KBM-7 (cell line): ENCODE measurements at places on chromosomes 1 and 21.

DNA sequence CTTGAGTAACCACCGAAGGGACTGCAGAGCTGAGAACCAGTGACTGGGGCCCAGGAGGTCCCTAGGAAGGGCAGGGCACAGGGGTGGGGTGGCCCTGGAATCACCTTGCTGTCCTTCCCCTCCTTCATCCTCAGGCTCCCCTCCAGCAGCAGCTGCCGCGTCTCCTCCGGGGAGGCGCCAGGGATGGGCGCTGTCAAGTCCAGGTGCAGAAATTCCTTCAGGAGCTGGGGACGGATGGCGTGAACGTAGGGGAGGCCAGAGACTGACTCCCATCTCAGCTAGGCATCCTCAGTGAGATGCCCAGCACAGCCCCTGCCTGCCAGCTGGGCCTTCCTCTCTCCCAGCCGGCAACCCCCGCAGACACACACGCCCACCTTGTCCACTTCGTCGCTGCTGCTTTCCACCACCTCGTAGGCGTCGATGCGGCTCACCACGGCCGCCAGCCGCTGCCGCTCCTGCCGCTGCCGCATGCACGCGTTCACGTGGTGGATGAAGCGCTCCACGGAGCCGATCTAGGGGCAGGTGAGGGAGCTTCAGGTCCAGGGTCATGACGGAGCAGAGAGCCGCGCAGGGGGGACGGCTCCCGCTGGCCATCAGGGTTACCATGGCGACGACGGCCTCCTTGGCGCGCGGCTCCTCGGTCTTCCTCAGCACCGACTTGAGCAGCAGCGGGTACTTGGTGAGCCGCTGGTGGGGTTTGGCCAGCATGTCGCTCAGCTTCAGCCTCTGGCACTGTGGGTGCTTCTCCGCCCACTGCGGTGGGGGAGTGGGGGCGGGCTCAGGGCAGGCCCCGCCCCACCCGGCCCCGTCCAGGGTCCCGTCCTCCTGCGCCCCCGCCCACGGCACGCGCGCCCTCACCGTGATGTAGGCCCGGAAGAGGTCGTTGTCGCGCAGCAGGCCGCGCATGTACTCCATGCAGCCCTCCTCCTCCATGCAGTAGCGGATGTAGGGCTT lies 4.4 kb upstream of the TNFRSF25 start:
- DNase-seq = no peak

DNA sequence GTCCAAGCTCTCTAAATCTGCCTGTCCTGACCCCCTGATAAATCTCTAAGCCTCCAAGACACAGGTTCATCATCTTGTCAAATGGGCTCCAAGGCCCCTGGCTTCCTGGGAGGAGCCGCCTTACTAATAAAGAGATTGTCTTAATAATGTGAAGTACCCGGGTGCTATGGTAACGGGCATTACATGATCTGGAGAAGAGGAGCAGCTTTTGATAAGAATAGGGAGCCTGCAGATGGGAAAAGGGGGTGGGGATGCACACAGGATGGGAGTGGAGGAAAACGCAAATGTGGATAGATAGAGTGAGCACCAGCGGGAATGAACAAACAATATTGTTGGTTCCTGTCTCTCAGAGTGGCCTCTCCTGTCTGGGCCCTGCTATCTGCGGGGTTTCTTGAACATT lies 11.9 kb upstream of the RXRG start:
- no peak for DNase-seq

DNA sequence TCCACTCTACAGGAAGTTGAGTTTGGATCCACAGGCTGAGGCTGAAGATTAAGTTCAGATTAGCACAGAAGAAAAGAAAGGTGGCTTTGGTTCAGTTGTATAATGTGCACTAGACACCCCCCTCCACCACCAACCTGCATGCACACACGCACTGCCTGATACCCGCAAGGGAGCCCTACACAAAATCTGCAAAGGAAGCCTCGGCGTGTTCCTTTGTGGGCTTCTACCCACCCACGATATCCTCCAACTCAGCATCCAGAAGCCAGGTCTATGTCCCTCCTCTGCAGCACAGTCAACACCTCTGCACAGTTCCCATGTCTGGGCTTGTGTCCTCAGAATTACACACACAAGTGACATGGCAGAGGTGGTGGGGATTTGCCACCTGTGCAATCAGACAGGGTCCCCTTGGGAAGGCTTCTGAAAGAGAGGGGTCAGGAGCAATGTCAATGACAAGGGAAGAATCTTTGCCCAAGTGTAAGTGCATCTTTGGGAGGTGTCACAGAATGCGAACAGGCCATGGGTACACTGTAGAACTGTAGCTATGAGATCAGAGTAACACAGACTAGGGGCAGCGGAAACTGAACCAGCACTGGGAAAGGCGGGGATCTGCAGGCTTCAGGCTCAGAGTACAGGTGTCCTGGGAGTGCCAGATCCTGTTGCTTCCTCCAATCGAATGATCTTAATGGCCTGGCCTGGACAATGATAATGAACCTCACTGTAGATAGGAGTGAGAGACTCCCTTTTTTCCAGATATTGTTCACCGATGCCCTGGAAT lies 148.6 kb upstream of the ETV3 start:
- DNase-seq = no peak

DNA sequence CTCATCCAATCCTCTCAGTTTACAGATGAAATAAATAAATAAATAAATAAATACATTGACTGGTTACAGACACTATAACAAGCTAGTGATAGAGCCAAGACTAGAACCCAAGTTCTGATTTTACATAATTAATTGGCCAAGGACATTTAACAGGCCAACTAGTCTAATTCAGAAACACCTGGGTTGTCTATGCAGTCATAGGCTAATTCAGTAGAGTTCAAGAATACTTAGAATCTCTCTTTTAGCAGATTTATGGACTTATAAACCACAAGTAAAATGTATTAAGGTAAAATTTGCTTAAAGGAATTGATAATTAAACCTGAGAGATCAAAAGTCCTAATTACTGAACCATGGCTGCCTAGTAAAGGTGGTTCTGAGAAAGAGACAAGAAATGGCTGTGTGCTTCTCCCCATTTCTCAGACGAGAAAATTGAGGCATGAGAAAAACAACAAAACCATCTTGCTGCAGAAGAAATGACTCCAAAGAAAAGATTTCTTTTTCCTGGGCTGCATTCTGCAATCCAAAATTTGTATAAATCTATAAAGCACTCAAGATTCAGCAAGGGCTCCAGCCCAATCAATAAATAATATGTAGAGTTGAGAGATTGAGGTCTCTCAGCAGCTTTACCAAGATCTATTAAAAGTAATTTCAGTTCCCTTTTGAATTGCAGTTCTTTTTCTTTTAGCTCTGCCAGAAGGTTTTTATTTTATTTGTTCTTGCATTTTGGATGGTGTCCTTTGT lies 98.3 kb downstream of the DUSP10 start:
- DNase-seq = no peak

DNA sequence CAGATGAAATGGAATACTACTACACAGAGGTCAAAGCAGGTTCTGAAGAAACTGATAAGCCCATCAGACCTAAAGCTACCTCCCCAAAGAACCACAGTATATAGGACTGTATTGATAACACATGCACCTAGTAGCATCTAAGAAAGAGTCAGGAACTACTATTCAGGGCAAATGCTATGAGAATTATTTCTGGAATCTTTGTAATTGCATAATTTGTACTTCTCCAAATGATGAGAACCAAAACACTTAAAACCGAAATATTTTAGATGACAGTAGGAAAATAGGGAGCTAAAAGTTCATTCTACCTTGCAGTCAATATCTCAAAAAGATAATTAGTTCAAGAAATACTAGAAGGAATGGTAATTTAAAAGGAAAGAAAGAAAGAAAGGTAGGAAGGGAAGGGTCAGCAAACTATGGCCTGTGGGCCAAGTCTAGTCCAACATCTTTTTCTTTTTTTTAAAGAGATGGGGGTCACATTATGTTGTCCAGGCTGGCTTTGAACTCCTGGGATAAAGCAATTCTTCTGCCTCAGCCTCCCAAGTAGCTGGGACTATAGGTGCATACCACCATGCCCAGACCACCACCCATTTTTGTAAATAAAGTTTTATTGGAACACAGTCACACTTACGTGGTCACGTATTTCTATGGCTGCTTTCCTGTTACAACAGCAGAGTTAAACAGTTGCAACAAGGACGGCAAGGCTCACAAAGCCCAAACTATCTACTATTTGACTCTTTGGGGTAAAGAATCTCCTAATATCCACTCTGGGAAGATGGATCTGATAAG lies 24.0 kb downstream of the EGLN1 start:
- no peak for DNase-seq

DNA sequence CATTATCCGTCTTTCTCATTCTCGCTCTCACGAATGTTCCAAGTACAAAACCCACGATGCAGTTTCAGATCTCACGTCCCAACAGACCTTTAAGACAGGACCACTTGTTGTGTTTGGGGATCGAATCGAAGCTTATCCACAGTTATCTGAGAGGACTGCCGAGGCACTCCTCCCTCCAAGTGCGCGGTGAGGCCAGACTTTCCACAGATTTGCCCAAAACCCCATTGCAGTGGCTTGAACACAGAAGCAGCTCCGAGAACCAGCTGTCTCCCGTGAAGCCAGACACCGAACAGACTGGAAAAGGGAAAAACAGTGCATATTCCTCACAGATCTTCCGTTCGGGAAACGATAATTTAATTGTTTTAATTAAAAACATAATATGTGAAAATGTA lies 46.5 kb upstream of the COL6A2 start:
- no peak for DNase-seq

GRCh38 chr1:69611316-69611715 lies 43.6 kb downstream of the LRRC7 start:
- no peak for DNase-seq

DNA sequence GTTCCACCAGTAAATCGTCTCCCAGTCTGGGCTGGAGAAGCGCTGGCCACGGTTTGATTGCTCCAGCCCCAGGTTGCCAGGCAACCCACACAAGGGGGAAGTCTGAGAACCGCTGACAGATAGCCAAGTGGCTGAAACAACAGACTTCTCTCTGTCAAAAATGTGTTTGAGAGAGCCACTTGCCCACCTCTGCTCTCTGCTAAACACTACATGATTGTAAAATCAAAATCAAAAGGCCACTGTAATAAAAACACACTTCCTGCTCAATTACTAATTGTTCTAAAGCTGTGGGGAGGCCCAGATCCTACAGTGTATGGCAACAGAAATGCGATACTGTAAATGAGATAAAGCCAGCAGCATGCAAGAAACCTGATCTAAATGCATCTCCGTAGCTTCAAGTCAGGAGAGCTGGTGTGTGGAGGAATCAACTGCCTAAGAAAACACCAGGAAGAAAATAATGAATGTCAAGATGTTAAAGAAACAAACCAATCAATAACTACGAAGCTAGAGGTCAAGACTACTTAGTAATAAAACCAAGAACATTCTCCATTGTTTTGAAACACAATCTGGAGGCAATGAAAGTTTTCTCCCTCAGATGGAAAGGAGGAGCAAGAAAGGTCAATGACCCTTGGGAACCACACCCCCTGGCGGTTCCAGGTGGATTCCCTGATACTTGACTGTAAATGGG lies 121.2 kb downstream of the SLC45A1 start:
- DNase-seq = peak; percentile 83

DNA sequence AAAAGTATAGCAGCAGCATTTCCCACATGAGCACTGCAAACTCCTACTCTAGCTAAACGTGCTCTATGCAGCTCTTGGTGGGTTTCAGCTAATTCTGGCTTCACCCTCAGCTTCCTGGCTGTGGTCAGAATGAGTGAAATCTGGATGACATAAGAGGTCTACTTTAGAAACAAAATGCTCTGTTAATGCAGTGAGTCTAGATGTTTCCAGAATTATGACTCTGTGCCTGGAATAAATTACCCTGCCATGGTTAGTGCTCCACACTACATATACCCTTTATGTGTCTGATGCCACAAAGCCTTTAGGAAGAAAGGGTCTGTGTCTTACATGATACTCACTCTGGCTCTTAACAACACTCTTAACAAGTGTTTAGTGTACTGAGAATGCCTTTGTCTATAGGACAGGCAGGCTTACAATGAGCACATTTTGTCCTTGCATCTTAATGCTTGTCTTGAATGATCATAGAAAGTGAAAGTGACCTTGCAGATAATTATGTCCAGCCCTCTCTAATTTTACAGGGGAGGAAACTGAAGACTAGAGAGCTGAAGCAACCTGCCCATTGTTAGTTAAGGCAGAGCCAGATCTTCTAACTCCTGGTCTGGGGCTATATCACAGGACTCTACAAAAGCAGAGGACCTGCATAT lies 9.2 kb downstream of the S100A10 start:
- DNase-seq = peak; percentile 64

DNA sequence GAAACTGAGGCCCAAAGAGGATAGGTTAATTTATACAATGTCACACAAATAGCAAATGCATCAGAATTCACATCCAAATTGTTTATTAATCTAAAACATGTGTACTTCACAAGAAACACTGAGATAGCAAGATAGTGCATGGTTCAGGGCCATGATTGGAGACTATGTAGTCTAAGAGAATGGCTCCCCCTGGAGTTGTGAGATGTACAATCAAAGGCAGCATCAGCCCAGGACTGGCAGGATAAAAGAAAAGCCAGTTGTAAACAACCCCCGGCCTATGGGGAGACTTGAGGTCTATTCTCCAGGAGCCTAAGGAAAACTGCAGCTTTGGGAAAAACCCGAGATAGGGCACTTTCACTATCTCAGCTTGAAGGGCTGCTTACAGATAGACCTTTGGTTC lies 511.0 kb downstream of the OMA1 start:
- no peak for DNase-seq
